HT-29 (cell line): ENCODE measurements at places on chromosomes 3 and 15.
A peak's percentile ranks its signal among the peaks of the same experiment; 100 is the strongest.

DNA sequence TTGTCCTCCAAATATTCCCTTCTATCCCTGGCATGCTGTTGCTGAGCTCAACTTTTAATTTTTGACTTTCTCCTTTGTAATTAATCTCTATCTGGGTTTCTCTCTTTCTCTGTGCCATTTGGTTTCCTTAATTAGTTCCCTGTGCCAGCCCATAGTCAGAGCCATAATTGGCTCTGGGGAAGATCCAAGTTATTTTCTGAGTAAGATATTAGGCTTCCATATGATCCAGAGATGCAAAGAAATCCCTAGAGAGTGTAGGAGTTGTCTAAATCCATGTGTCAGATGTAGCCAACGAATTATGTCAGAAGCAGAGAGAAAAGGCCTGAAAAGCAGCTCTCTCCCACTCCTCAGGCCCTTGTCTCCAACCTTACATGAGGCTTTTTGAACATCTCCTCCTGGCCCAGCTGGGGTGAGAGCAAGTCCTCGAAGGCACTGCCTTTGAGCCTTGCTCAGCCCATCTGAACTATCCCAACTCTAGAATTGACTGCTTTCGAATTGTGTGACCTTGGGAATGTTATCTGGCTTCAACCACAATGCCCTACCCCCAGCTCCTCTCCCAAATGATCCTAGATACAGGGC is 46.4 kb downstream of the MOBP start:
- DNase-seq = no peak

- no peak for DNase-seq
Observed at GRCh38 chr3:41508063-41508696, 308.9 kb downstream of the CTNNB1 start.

DNA sequence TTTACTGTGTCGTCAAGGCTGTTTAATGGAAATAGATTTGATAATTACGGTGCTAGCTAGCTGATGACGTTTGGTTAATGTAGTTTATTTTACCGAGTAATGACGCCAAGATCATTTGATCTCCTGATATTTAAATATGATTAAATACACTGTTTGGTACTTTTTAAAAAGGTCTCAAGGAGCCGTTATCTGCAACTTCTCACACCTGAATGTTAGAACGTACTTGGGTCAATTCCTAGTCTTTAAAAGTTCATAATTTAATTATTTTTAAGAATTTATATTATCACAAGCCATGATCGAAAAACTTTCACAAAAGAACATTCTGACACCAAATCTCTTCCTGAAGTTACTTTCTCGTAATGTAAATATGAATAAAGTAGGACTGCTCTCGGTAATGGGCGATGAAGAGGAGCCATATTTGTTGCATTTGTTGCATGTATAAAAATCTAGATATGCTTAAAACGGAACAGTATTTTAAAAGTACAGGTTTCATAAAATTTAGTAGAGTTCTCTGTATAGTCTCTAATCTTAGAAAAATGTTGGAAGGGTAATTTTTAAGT is 16.2 kb upstream of the CHD2 start:
- DNase-seq = no peak

GRCh38 chr15:63870487-63871209 is 36.9 kb upstream of the HERC1 start:
- peak; percentile 67 for DNase-seq

GRCh38 chr15:70752193-70752635 is 11.1 kb downstream of the UACA start:
- no peak for DNase-seq

DNA sequence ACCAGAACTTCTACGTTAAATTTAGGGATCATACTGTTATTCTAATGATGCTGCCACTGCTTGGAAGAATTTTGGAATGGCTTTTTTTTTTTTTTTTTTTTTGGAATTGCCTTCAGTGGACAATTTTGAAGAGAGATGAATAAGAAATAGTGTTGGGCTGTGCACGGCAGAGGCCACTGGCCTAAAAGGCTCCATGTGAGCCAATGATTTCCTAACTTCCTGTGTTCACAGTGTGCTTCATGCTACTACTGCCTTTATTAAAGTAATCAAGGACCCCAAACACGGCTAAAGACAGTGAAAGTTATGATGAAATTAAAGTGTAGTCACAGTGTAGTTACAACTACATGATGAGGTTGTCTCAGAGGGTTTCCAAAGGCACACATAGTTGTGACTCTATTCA is 100.8 kb upstream of the TNFAIP8L3 start:
- DNase-seq = no peak

- no peak for DNase-seq
Observed at GRCh38 chr15:61712129-61712759, 348.0 kb downstream of the VPS13C start.

DNA sequence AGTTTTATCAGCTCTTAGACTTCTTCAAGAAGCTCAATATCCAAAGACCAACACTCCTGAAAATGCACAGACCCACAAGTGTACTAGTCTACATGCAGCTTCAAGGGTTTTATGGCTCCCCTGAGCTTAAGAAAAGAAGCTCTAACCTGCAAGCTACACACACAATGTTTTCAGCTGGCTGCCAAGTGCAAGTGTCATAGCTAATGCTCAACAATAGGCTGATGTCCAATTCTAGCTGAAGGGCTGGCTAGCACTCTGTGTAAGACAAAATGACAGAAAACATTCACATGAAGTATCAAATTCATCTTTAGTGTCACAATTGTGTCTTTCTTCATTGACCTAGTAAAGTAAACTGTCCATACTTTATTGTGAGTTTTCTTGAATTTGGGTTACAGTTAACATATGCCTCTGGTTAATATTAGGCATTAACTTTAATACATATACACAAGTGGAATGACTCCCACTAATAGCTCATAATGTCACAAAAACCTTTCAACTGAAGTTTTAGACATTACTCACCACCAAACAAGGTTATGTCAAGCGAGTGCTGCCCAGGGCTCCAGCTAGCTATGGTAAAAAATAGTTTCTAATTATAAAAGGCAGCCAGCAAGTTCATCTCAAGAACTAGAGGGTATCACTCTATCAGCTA is 15.1 kb downstream of the ABI3BP start:
- DNase-seq = no peak

DNA sequence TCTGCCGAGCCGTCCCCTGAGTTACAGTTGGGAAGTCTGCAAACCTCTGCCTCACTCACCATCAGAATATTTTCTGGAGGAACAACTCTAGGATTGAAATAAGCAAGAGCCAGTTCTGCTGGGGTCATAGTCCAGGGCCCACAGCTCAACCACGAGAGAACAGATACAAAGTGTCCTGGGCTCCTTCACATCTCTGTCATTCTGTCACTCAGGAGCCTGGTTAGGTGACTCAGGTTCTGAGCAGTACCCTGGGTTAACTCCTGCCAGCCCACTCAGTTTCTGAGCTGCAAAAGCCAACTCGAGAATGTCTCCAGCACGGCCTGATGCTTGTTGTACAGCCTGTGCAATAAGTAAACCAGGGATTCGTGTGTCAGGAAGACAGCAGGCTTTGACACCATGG is 155.7 kb downstream of the SLCO3A1 start:
- DNase-seq = no peak

- DNase-seq = no peak
Observed at GRCh38 chr3:132871956-132872355, 149.7 kb upstream of the NPHP3 start.

DNA sequence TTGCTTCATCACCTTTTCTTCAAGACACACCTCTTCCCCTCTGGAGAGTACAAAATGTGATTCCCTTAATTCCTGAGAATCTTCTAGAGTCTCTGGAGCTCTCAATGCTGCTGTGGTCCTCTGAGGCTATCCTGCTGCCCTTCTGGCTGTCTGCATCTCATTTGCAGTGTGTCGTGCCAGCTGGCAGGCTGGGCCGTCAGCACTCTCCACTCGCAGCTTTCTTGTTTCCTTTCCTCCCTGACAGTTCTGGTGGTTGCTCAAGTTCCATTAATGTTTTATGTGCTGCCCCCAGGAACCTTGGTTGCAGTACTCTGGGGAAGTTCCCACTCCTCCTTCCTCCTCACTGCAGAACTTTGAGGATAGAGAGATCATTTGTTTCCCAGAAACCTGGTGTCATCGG is 210.8 kb upstream of the ROPN1 start:
- no peak for DNase-seq

GRCh38 chr15:70912187-70912586 is 19.6 kb downstream of the LRRC49 start:
- DNase-seq = peak; percentile 26

GRCh38 chr3:43363621-43364266 is 77.4 kb downstream of the SNRK start:
- DNase-seq = no peak

GRCh38 chr3:58052373-58053273 is 44.4 kb downstream of the FLNB start:
- peak; percentile 65 for DNase-seq

GRCh38 chr15:85792912-85793590 is 1.7 kb downstream of the KLHL25 start:
- DNase-seq = peak; percentile 22

- no peak for DNase-seq
Observed at GRCh38 chr3:196207833-196208607, 3.2 kb downstream of the ZDHHC19 start.

DNA sequence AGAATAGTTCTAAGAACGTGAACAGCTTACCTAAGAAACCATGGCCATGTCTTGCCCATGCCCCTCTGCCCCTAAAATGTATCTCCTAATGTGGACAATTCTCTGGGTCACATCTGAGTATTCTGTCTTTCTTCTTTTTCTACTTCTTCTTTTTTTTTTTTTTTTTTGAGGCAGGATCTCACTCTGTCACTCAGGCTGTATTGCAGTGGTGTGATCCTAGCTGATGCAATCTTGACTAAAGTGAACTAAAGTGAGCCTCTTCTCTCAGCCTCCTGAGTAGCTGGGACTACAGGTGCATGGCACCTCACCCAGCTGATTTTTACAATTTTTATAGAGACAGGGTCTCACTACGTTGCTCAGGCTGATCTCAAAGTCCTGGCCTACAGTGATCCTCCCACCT is 204.8 kb upstream of the ZPLD1 start:
- DNase-seq = no peak

DNA sequence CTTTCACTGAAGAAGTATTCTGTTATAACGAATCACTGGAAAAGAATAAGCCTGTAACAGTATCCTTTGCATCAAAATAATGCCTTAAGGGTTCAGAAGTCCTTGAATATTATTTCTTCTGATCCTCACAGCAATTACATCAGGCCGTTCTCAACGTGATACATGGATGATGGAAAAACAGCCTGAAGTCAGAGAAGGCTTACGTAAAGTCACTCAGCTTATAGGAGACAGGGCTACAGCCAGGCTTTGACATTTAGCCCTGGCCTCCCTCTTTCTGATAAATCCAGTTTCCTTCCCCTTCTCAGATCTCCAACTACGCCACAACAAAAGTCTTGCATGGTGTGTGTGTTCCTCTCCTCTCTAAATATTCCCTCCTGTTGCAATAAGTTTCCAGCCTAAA is 131.9 kb downstream of the ANO10 start:
- no peak for DNase-seq

- DNase-seq = no peak
Observed at GRCh38 chr15:101551696-101552591, 62.4 kb upstream of the PCSK6 start.

GRCh38 chr3:67733269-67733950 is 79.0 kb upstream of the SUCLG2 start:
- no peak for DNase-seq

DNA sequence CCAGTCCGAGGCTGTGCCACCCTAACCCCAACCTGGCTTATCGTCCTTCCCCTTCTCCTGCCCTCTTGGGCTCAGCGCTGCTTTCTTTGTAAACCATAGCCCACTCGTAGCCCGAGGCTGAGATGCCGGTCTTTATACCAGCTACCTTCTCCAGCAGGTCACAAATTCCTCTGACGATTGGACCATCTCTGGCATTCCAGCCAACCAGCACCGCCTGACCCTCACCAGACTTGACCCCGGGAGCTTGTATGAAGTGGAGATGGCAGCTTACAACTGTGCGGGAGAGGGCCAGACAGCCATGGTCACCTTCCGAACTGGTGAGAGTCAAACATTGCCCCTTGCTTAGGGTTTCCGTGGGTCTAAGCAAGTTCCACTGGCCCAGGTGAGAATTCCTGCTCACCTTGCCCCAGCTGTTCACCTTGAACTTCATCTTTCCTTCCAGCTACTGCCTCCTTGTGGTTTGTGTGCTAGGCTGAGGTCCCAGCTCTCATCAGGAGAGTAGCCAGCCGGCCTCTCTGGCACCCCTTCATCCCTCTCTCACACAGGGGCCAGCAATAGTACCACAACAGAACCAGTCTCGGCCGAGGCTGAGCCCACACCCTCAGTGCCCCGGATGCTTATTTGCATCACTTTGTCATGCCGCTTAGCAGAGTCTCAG is 66.7 kb downstream of the BOC start:
- DNase-seq = no peak

- no peak for DNase-seq
Observed at GRCh38 chr3:77040926-77041722, 1.2 kb downstream of the ROBO2 start.

- DNase-seq = peak; percentile 19
Observed at GRCh38 chr3:79361748-79362378, 405.9 kb downstream of the ROBO1 start.

DNA sequence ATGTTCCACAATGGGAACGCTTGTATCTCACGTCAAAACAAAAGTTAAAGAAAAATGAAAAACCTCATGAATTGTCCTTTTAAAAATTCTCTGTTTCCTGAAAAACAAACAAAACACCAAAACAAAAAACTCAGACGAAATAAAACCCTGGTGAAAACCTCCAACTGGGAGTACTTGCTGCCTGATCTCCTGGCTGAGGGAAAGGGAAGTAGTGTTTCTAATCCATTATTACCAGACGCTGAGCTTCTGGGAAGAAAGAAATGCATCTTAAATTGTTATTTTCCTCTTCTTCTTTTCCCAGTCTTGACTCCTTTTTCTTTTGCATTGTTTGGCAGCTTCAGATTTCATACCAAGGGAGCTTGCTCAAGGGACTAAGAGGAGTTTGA is 243.2 kb upstream of the RGMA start:
- DNase-seq = no peak

- no peak for DNase-seq
Observed at GRCh38 chr3:151377768-151378385, 6.7 kb downstream of the P2RY12 start.

DNA sequence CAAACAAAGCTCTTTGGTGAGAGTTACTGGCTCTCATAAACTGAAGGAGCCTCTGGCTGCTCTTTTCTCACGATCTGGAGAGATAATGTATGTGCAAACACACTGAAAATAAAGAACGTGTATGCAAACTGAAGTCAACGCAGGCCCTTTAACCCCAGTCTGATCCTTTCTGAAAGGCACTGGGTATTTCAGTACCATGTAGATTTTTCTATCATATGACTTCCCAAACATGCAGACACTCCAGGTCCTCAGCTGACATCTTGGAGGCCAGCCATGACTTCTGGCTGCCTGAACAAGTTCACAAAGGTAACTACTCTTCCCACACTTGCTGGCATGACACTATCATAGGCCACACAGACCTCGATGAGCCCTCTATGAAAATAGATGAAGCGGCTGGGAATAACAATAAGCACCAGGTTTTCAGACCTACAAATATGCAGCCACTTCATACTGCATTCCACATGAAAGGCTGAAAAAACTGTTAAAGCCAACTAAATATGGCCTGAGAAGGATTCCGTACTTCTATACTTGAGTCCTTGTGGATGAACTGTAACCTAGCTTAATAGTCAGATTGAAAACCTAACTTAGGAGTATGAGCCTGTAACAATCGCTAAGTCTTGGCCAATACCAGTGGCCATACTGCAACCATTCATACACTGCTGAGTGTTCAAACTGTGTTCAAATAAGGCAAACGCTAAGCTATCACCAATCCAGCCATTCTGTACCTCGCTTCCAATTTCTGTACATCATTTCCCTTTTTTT is 121.3 kb downstream of the THRB start:
- no peak for DNase-seq

- DNase-seq = no peak
Observed at GRCh38 chr3:126968391-126969390, 14.2 kb upstream of the PLXNA1 start.
